ENCODE measurements at places on chromosomes 16 and 17.

GRCh38 chr16:50591800-50592771, 43.9 kb downstream of the NKD1 start:
- no peak for DNase-seq

DNA sequence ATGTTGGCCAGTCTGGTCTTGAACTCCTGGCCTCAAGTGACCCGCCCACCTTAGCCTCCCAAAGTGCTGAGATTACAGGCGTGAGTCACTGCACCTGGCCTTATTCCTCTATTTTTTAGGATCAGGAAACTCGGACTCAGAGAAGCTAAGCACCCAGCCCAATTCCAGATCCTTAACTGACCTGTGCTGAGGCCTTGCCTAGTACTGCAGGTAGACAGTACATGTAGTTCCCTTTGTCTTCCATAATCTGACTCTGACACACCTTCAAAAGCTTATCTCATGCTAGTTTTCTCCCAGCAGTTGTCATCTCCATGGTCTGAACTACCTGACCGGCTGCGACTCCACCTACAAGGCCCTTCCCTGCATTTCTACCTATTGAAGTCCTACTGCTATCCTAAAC, 65.7 kb upstream of the AXIN2 start:
- DNase-seq: no peak

GRCh38 chr17:50883850-50884438, 17.8 kb upstream of the TOB1 start:
- DNase-seq: no peak

GRCh38 chr17:16449121-16449570, 33.8 kb downstream of the TRPV2 start:
- no peak for DNase-seq

GRCh38 chr16:22183335-22183734, 21.0 kb downstream of the SDR42E2 start:
- no peak for DNase-seq

DNA sequence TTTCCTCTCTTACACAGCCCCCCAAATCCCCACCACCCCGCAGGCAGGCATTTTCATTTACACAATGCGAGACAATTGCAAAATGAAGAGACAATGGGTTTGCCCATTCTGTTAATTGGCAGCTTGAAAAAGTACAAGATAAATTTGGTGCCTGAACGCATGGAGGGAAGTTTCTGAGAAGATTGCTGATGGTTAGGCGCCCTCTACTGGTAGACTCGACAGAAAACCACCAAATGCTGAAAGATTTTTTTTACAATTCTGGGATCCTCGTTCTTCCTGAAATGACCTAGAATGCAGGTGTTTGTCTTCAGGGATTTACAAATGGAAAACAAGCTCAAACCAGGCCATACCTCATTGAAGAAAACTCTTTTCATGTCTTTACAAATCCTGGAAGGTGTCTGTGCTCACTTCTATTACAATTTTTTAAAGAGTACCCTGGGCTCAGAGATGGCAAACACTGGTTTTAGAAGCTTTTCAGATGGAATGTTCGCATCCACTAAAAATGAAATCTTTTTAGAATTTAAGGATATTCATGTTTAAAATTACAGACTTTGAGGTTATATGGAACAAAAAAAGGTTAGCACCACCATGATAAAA, 338.5 kb downstream of the PMP22 start:
- peak; percentile 63 for DNase-seq

DNA sequence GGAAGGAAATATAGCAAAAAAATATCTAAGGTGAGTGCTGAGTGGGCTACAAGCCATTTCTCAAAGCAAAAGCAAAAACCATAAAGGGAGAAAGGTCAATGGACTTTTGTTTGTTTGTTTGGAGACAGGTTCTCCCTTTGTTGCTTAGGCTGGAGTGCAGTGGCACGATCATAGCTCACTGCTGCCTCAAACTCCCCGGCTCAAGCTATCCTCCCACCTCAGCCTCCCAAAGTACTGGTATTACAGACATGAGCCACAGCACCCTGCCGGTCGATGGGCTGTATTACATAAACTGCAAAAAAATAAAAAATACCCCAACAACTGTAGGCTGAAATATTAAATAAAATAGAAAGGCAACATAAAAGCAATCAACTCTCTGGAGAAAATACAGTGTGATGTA, 3.5 kb upstream of the RBBP6 start:
- no peak for DNase-seq

DNA sequence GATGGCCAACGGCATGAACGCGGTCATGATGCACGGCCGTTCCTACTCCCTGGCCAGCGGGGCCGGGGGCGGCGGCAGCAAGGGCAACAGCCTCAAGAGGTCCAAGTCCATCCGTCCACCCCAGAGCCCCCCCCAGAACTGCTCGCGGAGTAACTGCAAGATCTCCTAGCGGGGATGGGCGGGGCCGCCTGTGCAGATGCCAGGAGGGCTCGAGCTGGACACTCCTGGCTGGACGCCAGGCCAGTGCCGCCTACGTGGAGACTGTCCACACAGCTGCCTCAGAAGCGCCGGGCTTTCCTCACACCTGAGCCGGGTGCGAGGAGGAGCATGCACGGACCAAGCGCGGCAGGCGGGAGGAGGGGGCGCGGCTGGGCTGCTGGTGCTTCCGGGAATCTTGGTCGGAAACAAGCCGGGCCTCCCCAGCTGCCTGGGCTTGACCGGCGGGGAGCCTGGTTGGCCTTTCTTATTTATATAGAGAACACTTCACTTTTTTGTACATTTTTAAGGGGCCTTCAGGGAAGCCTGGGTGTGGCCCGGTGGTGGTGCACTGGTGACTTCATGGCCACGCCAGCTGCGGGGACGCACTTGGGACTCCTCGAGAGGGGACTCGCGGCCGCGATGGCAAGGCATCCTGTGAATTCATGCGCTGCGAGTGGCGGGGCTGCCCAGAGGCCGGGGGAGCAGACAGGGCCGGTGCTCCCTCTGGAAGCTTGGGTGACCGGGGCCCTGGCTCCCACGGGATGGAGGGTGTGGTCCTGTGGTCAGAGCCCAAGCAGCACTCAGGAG, 3.1 kb upstream of the WFIKKN1 start:
- no peak for DNase-seq

- DNase-seq: no peak
Measured at GRCh38 chr16:64809876-64810629, 311.8 kb downstream of the CDH11 start.

DNA sequence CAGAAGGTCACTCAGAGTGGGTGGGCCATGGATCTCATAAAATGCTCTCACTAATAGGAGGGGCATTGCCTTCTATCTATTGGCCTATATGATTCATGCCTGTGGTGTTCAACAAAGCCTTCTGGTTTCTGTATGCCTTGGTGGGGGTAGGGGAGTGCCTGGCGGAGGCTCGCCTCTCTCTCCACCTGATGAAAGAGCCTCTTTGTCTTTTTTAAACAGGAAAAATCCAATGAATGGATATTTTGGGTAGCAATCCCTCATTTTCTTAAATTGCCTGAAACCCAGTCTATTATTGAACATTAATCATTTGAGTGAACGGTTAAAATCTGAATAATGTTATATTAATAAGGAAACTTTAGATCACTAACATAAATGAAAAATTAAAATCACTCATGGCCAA, 90.6 kb downstream of the TOX3 start:
- no peak for DNase-seq

DNA sequence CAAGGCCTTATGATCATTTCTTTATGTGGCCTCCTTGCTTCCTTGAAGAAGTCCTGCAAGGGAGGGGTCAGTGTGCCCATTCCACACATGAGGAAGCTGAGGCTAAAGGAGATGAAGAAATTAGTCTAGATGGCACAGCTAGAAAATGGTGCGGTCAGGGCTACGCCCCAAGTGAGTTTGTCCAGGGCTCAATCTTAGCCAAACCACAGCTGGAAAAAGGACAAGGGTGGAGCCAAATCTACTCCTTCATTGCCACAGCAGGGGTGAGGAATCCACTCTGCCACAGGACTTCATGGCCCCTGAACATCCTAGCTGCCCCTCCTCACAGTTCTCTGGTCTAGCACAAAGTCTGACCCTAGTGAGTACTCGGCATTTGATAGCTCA, 16.2 kb downstream of the BEAN1 start:
- DNase-seq: no peak

- no peak for DNase-seq
Measured at GRCh38 chr16:81095653-81095952, 592 bp downstream of the GCSH start.

- no peak for DNase-seq
Measured at GRCh38 chr16:25253322-25253721, 4.3 kb downstream of the ZKSCAN2 start.

DNA sequence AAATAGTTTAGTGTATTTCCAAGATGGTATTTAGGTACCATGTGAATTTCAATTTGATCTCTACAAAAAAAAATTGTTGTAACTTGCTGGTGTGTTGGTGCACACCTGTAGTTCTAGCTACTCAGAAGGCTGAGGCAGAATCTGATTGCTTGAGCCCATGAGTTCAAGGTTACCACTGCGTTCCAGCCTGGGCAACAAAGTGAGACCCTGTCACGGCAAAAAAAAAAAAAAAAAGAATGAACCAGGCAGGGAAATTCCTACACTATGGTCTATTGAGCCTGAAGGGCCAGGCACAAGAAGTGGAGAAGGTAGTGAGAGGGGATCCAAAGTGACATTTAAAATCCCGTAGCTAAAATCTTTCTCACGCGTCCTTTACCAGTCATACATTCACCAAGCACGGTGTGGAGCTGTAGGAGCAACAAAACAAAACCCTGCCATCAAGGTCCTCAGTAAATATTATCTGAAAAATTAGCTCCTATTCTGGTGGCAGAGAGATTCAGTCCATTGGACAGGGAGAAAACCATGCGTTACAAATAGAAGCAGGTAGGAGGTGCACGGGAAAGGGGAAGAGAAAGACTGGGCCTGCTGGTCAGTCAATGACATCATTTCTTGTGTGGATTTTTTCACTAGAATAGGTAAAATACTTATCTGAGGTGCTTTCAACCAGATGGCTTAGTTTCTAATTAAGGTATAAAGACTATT, 27.3 kb downstream of the TXNDC11 start:
- DNase-seq: no peak

DNA sequence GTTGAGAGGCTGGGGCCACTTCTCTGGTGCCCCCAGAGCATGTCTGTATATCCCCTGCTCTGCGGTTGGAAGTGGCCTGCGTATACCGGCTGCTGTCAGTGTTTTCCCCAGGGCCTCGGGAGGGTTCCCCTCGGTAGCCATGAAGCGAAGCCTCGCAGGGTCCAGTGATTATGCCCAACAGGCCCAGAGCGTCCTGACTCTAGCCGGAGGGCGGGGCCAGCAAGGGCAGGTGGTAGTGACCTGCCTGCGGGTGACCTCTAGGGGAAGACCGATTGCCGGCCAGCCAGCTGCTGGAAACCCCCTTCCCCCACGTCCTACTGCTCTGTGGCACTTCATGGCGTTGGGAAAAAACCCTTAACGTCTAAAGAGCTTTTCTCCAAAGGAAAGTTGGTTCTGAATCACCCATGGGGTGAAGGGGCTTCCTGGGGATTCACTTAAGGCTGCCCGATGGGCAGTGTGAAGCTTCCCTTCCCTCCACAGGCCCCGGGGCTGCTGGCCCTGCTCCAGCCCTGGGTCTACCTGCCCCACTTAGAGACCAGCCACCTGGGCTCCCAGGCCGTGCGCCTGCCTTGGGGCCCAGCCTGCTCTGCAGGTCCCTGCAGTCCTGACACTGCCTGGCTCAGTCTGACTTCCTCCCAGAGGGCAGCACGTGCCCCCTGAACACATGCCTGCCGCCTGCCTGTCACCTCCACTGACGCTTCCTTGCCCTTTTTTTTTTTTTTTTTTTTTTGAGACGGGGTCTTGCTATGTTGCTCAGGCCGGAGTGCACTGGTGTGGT, 72.8 kb downstream of the SOCS1 start:
- no peak for DNase-seq

GRCh38 chr16:24140730-24141129, 115.4 kb upstream of the CACNG3 start:
- no peak for DNase-seq

DNA sequence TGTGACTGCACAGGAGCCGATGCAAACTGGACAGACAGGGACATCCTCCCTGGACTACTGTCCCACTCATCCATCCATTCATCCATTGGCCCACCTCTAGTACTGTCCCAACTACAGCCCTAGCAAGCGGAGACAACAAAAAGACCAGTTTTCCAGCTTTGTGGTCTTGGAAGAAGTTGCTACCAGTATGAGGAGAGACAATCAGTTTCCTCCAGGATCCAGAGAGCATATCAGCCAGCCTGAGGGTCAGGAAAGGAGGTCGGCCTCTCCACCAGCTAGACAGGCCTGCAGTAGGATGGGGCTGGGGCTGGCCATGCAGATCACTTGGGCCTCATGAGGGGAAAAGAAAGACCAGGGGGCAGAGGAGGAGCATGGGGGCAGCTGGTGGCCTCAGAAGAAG, 16.8 kb downstream of the KRT33A start:
- no peak for DNase-seq

DNA sequence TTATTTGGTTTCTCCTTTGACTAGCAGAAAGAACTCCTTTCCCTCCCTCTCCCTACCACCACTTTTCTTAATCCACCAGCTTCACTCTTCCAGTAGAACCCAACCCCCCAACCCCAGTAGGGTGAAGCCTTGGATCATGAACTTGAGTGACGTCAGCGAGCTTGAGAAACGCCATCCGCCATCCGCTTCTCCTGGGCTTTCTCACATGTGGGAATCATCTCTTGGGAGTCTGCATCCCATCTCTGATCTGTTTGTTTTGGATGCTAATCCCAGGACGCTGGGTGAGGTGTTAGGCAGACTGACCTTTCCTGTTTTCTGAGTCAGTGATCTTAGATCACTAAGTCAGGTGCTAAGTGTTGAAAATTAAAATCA, 16.0 kb upstream of the SOX9 start:
- DNase-seq: no peak

GRCh38 chr16:75660321-75660720, 12.7 kb downstream of the TERF2IP start:
- DNase-seq: no peak

GRCh38 chr17:5011928-5012327, 14.2 kb downstream of the KIF1C start:
- no peak for DNase-seq

DNA sequence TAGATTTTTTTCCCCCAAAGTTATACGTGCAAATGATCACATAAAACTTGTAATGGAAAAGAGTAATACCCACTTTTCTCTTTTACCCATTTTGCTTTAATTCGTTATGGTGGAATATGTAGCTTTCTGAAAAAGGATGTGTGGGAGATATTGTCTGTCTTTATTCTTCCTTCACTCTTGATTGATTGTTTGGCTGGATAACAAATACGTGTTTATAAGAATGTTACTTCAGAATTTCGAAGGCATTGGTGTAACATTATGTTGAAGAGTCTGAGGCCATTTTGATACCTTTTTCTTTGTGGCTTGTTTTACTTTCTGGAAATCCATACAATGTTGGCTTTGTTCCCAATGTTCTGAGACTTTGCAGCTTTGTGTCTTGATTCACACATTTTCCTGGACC, 71.4 kb downstream of the BCAS3 start:
- no peak for DNase-seq

DNA sequence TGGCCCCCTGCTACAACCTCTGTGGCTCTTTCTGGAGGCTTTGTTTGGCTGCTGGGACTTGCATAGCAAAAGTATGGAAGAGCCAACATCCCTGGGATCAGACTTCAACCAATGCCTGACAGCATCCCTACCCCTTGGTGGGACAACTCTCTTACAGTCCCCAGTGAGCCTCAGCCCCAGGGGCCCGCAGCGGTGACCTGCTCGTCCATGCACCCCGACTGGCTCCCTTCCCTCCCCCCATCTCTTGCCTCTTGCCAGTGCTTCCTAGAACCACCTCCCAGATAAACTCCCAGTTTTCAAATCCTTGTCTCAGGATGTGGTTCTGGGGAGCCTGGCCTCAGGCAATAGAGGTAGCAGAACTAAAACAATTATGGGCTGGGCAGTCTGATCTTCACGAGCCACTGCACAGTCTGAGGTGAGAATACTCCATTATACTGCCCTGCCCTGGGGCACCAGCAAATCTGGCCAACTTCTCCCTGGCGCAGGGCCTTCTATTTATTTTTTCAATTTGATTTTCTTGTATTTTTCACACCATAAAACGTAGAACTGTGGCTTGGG, 86.6 kb upstream of the BRD7 start:
- DNase-seq: no peak

Measured in neural crest cell (in vitro differentiated cells).